NB4 (cell line): ENCODE measurements at places on chromosomes 3 and 15.

GRCh38 chr3:161275919-161276318, 54.8 kb downstream of the NMD3 start:
- no peak for DNase-seq

DNA sequence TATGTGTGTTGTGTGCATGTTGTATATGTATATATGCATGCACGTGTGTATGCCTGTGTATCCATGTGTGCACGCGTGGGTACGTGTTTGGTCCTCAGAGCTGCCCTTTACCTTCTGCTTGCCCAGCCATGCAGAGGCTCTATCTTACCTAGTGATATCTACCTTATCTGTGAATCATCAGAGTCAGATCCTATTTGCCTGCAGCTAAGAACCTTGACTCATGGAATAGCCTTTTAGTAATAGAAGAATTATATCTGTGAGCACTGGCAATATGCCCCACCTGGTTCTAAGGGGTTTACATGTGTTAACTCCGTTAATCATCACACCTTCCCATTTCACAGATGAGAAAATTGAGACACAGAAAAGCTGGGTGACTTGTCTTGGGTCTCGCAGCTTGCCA, 11.0 kb downstream of the PGPEP1L start:
- no peak for DNase-seq

- DNase-seq: no peak
These were observed 2.2 kb upstream of the MUSTN1 start for GRCh38 chr3:52836986-52837385.

DNA sequence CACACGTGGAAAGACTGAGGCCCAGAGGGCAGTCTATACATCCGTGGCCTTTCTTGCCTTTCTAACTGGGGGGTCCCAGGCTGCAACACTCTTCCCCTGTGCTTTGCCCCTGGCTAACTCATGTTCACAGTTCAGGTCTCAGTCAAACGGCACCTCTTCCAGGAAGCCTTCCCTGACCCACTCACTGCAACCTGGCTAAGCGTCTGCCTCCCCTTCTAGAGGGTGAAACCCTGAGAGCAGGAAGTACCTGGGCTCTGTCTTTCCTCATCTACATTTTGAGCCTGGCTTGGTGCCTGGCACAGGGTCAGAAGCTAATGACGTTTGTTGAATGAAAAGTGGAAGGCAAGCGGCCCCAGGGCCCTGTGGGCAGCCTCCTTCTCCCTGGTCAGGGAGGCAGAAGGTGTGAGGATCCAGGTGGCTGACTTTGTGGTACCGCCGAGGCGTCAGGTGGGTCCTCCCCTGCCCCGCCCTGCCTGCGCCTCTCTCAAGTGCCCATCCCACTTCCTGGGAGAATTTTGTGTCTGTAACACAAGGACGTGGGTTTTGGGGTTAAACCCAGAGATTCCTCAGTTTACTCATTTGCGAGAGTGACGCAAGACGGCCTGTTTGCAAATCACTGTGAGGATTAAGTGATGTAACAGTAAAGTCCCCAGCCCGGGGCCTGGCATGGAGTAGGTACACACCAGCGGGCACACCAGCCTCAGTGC, 32.1 kb downstream of the DNASE1L3 start:
- peak; percentile 11 for DNase-seq

GRCh38 chr15:29029651-29030195, 143.9 kb downstream of the APBA2 start:
- no peak for DNase-seq

DNA sequence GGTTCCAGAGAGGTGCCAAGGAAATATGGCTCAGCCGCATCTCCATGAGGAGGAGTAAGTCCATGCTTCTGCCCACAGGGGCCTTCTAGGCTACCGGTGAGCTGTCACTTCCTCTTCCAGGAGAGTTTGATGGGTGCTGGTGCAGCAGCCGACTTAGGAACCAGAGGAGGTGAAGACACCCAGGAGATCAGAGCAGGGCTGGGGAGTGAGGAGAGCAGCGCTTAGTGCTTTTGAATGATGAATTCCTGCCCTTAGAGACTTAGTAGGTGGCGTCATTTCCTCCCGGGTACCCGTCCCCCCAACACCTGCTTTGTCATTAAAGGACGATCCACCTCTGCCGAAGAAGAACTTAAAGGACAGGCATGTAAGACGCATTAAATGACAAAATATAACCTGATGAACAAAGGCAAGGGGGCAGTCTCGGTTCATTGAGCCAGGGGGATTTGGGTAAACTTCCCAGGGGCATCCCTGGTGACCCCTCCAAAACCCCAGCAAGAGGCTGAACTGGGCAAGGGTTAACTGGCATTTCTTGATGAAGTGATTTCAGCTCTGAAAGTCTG, 67.6 kb downstream of the HES1 start:
- DNase-seq: peak; percentile 69

DNA sequence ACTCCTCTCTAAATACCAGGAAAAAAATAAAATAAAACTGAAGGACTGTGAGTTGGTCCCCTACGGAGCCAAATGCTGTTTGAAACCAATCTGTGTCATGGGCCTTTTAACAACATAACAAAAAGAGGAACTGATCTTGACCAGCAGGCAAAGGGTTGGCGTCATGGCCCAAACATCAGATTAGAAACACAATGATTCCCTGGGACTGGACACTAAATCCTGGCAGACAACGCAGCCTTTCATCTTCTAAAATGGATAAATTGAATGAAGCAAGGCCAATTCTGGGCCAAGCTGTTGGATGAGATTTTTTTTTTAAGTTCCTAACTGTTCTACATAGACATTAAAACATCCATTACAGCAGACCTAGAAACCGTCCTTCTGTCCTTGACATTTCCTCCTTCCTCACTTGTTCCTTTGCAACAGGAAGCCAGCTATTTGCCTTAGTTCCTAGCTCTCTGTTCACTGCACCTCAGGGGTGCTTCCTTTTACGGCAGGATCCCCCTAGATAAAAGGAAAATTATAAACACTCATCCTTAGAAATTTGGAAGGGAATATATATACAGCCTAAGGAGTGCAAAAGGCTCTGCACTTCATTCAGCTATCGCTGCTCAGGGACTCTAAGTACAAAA, 21.6 kb upstream of the TAFA4 start:
- peak; percentile 6 for DNase-seq

DNA sequence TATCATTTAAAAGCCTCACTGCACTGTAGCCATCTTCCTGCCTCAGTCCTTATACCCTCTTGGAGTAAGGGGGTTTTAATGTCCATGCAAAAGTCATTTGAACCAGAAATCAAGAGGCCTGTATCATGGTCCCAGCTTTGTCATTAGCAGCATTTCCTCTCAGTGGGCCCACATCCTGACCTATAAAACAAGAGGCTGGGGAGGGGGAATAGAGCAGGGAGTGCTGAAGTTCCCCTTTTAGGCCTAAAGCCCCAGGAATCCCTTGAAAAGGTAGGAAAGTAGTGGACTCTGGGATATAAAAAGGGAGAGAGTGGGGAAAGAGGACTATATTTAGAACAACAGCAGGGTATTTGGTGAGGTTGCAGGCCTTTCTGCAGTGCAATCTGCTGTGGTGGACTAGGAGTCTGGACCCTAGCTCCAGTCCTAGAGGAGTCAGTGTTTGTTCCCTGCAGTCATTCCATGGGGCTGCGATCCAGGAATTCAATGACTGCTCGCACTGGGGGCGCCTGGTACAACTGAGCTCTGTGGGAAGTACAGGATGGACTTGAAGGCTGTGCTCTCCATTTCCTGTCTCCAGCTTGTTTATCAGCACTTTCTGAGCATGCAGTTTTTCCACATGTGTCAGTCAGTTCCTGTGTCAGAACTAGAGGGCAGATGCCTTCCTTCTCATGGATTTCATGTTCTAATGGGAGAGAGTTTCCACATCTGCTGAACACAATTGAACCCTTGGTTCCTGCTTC, 46.8 kb downstream of the PDHB start:
- peak; percentile 41 for DNase-seq

GRCh38 chr3:47005212-47006144, 26.0 kb downstream of the NBEAL2 start:
- DNase-seq: no peak

- no peak for DNase-seq
These were observed 126.3 kb downstream of the ABHD5 start for GRCh38 chr3:43817064-43817463.

- DNase-seq: no peak
These were observed 108.9 kb downstream of the ATG7 start for GRCh38 chr3:11381141-11381540.
